ENCODE measurements at places on chromosomes 11 and 22.

DNA sequence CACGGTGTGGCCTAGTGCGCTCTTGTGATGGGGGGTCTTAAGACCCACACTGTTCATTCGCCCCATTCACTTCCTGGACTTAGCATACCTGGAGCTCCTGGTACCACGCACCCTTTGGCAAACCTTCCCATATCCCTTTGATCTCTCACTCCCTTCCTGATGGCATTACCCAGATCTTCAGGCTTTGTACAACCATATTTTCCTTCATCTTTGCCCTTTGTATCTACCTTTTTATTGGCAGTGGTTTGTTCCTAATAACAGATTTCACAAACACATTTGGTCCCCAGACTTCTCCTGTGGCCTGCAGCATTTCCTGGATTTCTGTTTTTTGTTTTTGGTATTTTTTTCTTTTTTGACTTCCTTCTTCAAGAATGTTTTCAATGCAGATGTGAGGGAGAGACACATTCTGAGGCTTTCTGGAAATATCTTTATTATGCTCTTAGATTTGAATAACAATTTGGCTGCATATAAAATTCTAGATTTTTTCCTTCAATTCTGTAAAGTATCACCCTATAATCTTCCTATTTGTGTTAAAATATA lies 16.1 kb upstream of the IFITM3 start:
- ATAC-seq: no peak

DNA sequence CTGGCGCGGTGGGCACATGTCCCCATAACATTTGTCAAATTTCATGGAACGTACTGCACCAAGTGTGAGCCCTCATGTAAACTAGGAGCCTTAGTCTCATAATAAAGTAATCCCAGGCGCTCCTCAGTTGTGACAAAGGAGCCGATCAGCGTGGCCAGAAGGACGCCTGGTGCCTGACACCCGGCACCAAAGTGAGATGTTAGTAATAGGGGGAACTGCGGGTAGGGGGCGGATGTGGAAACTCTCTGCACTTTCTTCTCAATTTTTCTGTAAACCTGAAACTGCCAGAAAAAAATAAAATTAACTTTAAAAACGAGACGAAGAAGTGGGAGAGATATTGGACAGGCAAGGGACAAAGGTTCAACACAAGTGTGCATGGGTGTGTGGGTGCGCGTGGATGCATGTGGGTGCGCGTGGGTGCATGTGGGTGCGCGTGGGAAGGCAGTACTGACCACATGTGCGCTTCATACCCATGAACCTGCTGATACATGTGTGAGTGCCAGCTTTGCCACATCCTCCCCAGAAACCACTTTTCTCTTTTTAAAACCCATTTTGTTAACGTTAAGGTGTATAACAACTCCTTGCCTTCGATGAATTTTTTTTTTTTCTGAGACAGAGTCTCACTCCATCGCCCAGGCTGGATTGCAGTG lies 55.4 kb upstream of the LINC01488 start:
- ATAC-seq: no peak

GRCh38 chr11:83036701-83037100 lies 35.0 kb downstream of the RAB30 start:
- ATAC-seq: no peak

- ATAC-seq: peak; percentile 71
Observed at GRCh38 chr11:126318574-126319373, 14.9 kb downstream of the DCPS start.

DNA sequence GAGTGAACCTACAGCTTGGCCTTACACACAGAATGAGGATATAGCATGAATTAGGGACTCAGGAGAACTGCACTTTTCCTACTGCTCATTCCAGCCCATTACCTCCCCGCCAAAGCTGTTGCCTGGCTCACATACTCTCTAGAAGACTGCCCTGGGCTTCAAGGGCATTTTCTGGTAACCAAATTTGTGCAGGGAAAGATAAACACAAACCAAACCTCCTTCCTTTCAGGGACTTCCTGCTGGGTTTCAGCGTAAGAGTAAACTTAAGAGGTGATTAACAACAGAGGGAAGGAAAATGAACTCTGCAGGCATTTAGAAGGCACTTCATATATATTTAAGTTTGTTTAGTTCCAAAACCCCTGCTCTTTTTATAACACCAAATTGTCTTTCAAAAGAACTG lies 194.9 kb downstream of the SWAP70 start:
- ATAC-seq: no peak

DNA sequence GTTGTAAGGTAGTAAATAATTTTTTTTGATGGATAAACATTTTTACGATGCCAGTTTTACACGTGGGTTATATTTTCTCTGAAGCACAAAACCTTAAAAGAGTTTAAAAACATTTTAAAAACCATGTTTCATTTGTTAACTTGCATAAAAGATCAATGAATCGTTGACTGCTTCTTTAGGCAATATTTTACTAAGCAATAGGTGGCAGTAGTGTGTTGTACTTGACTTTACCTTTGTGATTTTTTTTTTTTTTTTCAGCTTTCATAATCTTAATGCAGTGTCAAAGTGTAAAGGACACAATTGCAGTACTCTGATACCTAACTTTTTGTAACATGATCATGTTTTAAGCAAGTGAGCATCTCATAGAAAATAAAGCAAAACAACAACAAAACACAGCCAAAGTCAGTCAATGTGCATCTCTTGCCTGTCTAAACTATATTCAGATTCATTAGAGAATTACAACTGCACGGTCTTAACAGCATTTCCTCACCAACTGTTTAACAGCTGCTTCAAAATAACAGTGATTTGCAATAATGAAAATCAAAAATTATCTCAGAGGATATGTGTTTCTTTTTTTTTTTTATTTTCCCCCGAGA lies 27.7 kb downstream of the DNAJC24 start:
- no peak for ATAC-seq

DNA sequence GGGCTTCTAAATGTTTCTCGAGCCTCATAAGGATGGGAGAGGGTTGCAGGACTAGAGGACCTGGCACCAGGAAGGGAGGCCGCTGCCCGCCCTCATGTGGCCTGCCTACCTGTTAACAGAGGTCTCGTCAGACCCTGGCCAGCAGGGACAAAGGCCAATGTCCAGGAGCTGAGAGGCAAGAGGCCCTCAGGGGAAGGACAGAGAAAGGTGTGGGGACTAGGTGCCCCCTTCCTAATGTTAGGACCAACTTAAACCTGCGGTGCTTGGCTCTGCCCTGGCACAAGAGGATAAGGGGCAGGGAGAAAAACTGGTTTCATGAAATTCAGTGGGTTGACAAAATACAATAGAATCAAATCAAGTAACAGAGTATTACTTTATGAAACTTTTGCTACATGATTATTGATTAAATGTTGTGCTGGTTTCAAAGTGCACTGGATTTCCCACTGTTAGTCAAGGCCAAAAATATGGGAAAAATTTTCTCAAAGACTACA lies 20.0 kb upstream of the SYT12 start:
- no peak for ATAC-seq

DNA sequence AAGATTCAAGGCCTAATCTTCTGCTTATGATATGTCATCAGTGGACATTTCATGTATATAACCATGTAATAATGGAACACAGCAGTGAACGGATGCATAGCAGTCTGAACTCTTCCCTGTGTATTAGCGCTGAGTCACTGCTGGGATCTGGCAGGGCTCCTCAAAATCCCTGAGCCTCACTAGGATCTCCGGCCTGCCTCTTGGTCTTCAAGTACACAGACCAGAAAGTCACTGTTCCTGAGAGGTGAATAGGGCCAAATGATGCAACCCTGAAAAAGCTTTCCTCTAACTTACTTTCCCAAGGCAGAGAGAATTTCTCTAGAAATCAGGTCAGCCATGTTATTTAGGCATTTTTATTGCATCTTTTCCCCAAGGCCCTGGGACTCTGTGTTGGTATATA lies 35.0 kb downstream of the POU2AF1 start:
- no peak for ATAC-seq

DNA sequence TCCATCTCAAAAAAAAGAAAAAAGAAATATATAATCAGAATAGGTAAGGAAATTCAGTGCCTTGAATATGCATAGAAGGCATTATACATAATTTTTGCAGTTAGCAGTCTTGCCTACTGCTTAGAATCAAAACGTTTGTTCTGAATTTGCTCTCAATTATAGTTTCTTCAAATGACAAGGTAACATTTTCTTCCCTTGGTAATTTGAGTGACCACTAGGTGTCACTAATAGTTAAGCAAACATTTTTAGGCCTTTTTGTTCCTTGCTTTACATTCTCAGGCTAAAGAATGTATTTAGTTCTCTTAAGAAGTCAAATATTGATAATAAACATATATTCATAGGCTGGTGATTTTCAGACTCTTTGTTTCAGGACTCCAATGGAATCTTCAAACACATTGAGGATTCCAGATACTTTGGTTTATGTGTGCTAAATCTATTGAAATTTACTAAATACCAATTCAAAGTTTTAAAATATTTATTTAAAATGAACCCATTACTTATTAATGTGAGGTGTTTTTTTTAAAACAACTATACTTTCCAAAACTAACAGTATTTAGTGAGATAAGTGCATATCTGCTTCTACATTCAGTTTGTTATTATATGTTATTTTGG lies 55.0 kb upstream of the DEPDC7 start:
- no peak for ATAC-seq

DNA sequence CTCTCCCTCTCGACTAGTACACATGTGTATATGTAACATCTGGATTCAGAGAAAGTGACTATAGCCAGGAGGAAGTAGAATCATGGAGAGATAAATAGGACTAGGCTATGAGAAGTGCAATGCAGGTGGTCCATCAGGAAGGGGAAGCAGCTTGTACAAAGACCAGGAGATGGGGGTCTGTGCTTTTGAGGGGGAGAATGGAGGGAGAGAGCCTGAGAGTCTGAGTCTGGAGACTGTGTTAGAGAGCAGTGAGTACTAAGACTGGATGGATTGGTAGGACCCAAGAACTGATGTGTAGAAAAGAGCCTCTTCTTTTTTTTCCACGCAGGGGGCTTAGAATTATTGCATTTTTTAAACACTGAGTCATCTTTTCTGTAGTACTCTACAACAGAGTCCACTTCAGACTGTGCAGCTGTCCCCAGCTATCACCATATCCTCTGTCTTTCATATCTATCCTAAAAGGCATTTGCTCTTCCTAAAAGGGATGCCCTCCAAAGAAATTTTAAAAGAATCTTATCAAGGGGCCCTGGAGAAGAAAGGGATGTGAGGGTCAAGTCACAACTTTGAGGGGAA lies 80.4 kb downstream of the BDNF start:
- ATAC-seq: no peak

GRCh38 chr11:14451825-14452224 lies 47.8 kb downstream of the COPB1 start:
- ATAC-seq: peak; percentile 37

DNA sequence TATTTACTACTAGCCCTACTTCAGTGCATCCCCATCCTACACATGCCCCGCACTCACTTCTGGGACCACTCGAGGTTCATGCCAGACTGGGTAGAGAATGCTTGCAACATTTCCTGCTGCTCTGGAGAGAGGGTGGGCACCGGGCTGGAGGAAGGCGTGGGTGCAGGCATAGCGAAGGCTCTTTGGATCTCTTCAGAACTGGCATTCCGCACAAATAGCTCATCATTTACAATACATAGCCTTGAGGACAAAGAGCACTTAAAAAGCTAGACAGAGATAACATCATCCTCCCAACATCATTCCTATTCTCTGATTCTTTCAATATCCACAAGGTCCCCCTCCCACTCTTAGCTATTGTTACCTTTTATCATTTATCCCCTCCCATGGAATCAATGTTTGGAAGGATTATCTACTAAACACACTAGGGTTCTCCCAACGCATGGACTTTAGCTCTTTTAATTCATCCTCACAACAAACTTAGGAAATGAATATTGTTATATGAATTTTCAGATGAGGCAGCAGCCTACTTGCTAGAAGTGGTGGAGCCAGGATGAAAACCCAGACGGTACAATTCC lies 2.5 kb upstream of the TMEM223 start:
- no peak for ATAC-seq

GRCh38 chr11:95585069-95585751 lies 204.4 kb downstream of the FAM76B start:
- no peak for ATAC-seq

- no peak for ATAC-seq
Observed at GRCh38 chr11:45102361-45102809, 44.1 kb upstream of the PRDM11 start.

GRCh38 chr11:119316729-119317591 lies at the start of gene MCAM:
Gene MCAM (minus strand): TSS chr11:119317130. CDS start chr11:119317101, 29 bp downstream.
- ATAC-seq: no peak

DNA sequence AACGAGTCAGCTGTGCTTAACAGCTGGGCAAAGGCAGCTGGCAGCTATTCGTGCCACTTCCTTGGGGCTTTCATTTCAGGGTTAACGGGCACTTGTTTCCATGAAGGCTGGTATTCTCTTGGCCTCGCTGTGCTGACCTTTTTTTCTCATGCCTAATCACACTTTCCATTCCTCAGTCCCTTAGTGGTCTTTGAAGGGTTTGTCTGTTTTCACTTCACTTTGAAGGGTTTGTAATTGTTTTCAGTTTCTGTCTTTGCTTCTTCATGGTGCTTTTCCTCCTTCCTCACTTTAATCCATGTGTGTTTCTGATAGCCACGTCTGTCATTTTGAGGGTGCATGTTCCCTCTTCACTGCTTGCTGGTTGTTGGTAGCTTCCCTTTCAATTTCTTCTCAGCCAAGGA lies 24.6 kb downstream of the PPIL2 start:
- peak; percentile 62 for ATAC-seq

GRCh38 chr11:66328302-66329144 lies 7.7 kb downstream of the RIN1 start:
- peak; percentile 92 for ATAC-seq

DNA sequence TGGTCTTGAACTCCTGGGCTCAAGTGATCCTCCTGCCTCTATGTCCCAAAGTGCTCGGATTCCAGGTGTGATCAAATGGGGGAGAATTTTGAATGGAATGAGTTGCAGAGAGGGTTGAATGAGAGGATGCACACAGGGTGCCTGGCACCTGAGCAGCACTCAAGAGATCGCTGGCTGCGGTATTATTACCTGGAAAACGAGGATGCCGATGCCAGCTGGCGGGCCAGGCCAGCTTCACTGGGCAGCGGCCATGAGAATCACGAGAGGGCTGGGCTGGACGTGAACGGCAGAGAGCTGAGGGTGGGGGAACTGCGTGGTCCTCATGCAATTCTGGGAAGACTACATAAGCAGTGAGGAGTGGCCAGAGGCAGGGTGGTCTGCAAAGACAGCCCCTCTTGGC lies 2.9 kb downstream of the MGAT3 start:
- ATAC-seq: no peak

Data from activated CD4-positive, CD25-positive, alpha-beta regulatory T cell treated with anti-CD3 and anti-CD28 coated beads, Interleukin-2, amount 50 U/mL, for 24 hours (primary cell).